Lower lobe of right lung (tissue), 2 donors: ENCODE measurements at places on chromosomes 5 and 9. TPM values are rescaled to one million over a fixed set of nuclear protein-coding genes. Genes with fewer than 3 reads are reported as not detected.

Gene ZNF484
- total RNA-seq = 9.0 TPM

Gene LCN10
- total RNA-seq = 2.5 TPM

Gene TSSK1B
- not detected for total RNA-seq

Gene STXBP1
- total RNA-seq = 88.6 TPM

Gene FGF10
- 7.6 TPM for total RNA-seq

Gene ADGRD2
- total RNA-seq = not detected

DNA sequence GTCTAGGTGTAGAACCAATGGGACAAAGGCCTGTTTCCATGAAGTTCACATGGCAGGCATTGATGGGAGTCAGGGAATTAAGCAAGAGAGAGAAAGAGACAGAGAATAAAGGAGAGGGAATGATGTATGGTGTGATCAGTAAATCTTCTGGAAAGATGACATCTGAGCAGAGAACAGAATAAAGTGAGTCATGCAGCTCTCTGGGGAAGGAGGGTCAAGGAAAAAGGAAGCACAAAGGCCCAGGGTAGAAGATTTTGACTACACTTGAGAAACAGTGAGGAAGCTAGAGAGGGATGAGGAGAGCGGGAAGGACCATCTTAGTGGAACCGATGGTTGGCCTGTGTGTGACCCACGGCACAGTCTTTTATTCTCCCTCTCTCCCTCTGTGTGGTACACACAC is 425.9 kb downstream of the SPOCK1 start:
- DNase-seq = no peak
- no peak overlapping the region for H3K27ac ChIP-seq
- H3K4me3 ChIP-seq = no peak overlapping the region
- no peaks in the 10 kb centered on the region for H3K4me1 ChIP-seq
- H3K27me3 ChIP-seq = no peaks in the 10 kb centered on the region
- H3K36me3 ChIP-seq = no peaks in the 10 kb centered on the region

DNA sequence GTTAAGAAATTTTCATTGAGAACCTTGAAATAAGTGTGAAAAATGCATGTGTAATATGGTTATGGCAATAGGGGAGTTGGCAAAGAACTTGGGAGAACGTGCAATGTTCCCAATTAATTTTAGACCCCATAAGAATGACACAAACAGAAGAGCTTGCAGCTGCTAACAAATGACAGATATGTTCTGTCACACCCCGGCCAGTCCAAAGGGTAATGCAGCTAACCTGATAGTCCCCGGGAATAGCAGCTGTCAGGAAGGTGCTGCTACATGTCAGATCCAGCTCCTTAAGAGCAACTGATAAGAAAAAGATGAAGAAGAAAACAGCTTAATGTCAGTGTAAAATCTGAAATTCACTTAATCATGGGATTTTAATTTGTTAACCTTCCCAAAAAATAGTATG is 30.4 kb downstream of the SEMA5A start:
- no peaks in the 10 kb centered on the region for H3K27me3 ChIP-seq
- no peak overlapping the region for H3K27ac ChIP-seq
- no peaks in the 10 kb centered on the region for H3K4me1 ChIP-seq
- no peaks in the 10 kb centered on the region for H3K36me3 ChIP-seq
- no peak for DNase-seq

- H3K36me3 ChIP-seq = no peaks in the 10 kb centered on the region
- DNase-seq = no peak
- no peak overlapping the region for H3K4me3 ChIP-seq
- no peaks in the 10 kb centered on the region for H3K4me1 ChIP-seq
- no peak overlapping the region for H3K27ac ChIP-seq
- no peaks in the 10 kb centered on the region for H3K27me3 ChIP-seq
These were observed 172.3 kb downstream of the ATP10B start for GRCh38 chr5:160679567-160680309.

DNA sequence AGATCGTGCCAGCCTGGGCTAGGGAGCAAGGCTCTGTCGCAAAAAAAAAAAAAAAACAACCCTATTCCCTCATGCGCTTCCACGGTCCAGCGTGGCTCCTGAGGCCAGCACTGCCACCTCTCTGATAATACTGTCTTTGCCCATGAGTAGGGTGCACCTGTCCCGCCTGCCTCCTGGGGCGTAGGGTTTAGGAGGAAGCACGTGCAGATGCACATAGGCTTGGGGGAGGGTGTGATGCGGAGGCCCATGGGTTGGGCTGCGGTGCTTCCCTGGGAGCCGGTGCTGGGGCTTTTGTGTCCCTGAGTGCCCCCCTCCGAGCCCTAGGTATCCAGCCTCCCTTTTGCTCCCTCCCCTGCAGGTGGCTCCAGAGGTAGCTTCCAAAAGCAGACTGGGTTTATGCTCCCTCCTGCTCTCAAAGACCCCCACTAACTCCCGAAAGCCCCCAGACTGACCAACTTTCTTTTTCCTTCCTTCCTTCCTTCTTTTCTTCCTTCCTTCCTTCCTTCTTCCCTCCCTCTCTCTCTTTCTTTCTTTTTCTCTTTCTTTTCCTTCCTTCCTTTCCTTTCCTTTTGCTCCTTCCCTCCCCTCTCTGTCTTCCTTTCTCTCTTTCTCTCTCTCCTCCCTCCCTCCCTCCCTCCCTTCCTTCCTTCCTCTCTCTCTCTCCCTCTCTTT is 12.8 kb downstream of the FGFR4 start:
- H3K4me3 ChIP-seq = no peak overlapping the region
- no peak for DNase-seq
- no peak overlapping the region for H3K27ac ChIP-seq
- H3K27me3 ChIP-seq = no peaks in the 10 kb centered on the region

DNA sequence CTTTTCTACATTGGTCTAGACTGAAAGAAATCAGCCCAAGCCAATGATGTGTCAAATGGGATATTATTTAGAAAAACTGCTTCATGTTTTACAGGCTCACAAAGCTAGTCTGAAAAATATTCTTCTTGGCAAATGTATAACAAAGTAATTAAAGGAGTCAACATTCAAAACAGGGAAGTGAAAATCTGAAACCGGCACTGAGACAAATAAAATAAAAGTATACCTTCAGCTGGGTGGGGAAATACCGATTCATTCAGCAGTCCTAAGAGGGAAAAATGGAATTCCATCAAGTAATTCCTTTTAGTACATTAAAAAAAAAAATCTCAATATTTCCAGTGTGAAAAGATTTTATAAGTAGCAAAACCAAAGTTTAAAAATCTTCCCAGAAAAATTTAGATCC is 259.6 kb upstream of the SLC24A2 start:
- no peak overlapping the region for H3K27ac ChIP-seq
- DNase-seq = no peak
- H3K4me1 ChIP-seq = no peaks in the 10 kb centered on the region
- peaks cover 4% of the 10 kb centered on the region for H3K27me3 ChIP-seq
- no peak overlapping the region for H3K4me3 ChIP-seq
- H3K36me3 ChIP-seq = no peaks in the 10 kb centered on the region

- DNase-seq = no peak
- H3K36me3 ChIP-seq = no peaks in the 10 kb centered on the region
- no peak overlapping the region for H3K4me3 ChIP-seq
These were observed 284.5 kb upstream of the POU5F2 start for GRCh38 chr5:94025788-94026473.

DNA sequence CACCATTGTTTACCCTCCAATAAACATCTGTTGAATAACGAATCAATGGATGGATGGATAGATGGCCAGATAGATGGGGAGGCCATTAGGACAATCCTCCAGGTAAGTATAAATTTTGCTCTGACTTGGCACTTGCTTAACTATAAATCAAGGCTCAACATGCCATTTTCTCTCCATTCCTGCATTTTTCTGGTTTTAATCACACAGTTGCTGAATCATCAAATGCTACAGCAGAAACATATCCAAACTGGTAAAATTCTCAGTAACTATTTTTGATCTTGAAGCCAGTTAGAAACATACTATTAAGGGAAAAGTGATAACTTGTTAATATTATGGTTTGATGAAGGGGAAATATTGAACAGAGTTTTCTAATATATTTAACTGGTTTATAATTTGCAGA is 71.5 kb upstream of the MTAP start:
- H3K27ac ChIP-seq = no peak overlapping the region
- no peaks in the 10 kb centered on the region for H3K4me1 ChIP-seq
- DNase-seq = no peak
- no peak overlapping the region for H3K4me3 ChIP-seq
- no peaks in the 10 kb centered on the region for H3K36me3 ChIP-seq
- H3K27me3 ChIP-seq = peaks cover 6% of the 10 kb centered on the region

GRCh38 chr5:133731951-133732350 is 119.6 kb upstream of the FSTL4 start:
- H3K27ac ChIP-seq = no peak overlapping the region
- peaks cover 3% of the 10 kb centered on the region for H3K27me3 ChIP-seq
- no peak overlapping the region for H3K4me3 ChIP-seq
- H3K4me1 ChIP-seq = no peaks in the 10 kb centered on the region

DNA sequence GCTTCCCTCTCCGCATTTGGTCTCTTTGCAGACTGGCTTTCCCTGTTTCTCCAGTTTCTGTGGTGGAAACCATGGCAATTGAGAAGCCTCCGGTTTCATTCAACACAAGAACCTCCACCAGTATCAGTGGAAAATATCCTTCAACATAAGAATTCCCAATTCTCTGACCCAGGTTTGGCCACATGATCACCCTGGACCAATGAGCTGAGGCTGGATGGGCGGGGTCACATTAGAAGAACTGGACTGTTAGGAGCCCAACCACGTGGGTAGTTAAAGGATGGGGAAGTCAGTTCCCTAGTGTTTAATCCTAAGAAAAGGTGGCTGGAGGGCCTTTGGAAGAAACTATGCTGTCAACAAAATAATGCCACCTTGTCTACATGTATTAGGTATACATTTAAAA is 336.3 kb downstream of the DMRT2 start:
- no peak for DNase-seq
- H3K27me3 ChIP-seq = no peaks in the 10 kb centered on the region
- no peaks in the 10 kb centered on the region for H3K36me3 ChIP-seq
- H3K27ac ChIP-seq = no peak overlapping the region
- no peak overlapping the region for H3K4me3 ChIP-seq
- H3K4me1 ChIP-seq = no peaks in the 10 kb centered on the region

DNA sequence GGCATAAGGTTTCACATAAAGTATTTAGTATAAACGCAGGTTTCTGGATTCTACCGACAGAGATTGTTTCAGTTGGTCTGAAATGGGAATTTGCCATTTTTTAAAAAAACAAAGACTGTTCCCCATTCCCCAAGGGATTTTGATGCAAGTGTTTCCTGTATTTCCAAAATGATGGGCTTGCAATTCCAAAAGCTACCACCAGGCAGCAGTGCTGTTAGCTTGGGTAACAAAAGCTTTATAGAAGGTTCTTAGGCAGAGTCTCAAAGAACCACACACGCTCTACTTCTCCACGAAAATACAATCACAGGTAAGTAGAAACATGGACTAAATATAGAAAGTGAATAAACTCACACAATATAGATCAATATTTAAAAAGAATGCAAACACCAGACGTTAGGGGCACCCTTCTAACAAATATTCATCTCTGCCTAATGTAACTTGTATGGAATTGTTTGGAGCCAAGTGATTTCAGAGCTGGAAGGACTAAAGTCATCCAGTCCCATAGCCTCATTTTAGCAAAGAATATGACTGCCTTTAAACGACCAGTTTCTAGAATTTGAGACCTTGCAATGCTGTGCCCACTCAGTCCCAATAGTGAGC is 154.3 kb downstream of the SPOCK1 start:
- no peaks in the 10 kb centered on the region for H3K4me1 ChIP-seq
- no peak overlapping the region for H3K27ac ChIP-seq
- no peaks in the 10 kb centered on the region for H3K27me3 ChIP-seq
- no peak overlapping the region for H3K4me3 ChIP-seq
- DNase-seq = no peak
- H3K36me3 ChIP-seq = no peaks in the 10 kb centered on the region

DNA sequence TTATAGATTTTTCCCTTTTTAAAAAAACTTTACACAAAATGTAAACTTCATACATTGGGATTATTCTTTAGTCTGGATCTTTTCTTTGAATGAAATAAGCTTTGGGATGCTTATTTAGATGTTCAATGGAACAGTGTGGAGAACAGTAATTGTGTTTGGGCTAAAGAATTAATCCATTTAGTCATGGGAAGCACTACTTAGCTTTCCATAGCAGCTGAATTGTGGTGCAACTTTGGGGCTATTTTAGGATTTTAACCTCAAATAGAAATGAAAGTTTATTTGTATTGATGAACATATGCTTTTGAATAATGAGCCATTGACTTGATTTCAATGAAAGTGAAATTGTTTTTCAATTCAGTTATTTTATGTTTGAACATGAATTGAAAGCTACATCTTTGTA is 72.4 kb downstream of the ZCCHC7 start:
- H3K27ac ChIP-seq = no peak overlapping the region
- H3K4me3 ChIP-seq = no peak overlapping the region

DNA sequence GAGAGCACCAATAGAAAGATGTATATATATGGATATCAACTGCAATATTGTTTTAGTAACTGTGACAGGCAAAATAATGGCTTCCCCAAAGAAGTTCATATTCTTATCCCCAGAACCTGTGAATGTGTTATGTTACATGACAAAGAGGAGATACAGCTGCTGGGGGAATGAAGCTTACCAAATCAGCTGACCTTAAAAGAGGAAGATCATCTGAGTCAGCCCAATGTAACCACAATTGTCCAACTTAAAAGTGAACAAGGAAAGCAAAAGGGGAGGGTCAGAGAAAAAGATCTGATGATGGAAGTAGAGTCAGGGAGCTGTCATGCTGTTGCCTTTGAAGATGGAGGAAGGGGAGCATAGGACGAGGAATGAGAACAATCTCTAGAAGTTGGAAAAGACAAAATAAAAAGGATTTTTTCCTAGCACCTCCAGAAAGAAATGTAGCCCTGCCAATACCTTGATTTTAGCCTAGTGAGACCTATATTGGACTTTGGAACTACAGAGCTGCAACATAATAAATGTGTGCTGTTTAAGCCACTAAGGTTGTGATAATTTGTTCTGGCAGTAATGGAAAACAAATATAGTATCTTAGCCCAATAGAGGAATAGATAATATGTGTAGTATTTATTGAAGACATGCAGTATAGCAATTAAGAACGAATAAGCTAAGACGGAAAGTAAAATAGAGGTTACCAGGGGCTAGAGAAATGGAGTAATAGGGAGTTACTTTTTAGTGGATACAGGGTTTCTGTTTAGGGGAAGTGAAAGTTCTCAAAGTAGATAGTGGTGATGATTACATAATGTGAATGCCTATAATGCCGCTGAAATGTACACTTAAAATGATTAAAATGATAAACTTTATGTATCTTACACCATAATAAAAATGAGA is 115.9 kb downstream of the PIK3R1 start:
- H3K4me3 ChIP-seq = no peak overlapping the region
- DNase-seq = no peak
- H3K27me3 ChIP-seq = no peaks in the 10 kb centered on the region

DNA sequence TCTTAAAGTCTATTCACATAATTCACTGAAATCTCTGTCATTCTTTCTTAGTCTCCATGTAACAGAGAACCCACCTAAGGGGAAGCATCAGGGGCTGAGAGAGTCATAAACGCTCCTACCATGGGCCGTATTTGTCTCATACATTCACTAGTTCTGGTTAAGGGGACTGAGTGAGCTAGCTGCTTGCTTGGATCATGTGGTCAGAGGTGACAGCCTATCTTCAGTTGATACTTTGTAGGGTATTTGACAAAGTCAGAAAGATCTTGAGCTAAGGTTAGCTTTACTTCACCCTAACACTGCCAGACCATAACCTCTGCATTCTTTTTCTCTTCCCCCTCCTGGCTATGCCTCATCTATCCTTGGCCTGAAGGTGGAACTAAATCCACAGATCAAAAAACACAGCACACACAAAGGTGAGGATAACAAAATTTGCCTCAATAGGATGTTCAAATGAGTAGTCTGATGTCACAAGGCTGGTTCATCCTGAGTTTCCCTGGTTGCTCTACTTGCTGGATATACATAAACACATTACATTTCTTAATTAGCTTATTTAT is 66.5 kb downstream of the MARCHF3 start:
- H3K4me3 ChIP-seq = no peak overlapping the region
- H3K27ac ChIP-seq = no peak overlapping the region
- H3K27me3 ChIP-seq = no peaks in the 10 kb centered on the region
- DNase-seq = no peak
